ENCODE measurements at places on chromosomes 16 and 17. TPM values are rescaled to one million over a fixed set of nuclear protein-coding genes. Genes with fewer than 3 reads are reported as not detected.

Gene CACNG3
- total RNA-seq: not detected

Gene DRC7
- total RNA-seq: not detected

Gene DBNDD1
- total RNA-seq: 8.7 TPM

Gene GPR139
- not detected for total RNA-seq

Gene SCARF1
- total RNA-seq: 19.1 TPM

Gene TPSG1
- total RNA-seq: not detected

Gene TMEM238L
- total RNA-seq: not detected

Gene CCDC92B
- not detected for total RNA-seq

Gene ZSCAN10
- not detected for total RNA-seq

Gene ITGAD
- not detected for total RNA-seq

Gene SDR42E1
- total RNA-seq: 0.41 TPM

Gene KRTAP17-1
- not detected for total RNA-seq

Gene MEOX1
- total RNA-seq: 5.4 TPM

Gene OTOP3
- not detected for total RNA-seq

Gene TEX14
- total RNA-seq: 0.92 TPM

Gene SERPINF2
- 9.8 TPM for total RNA-seq

Gene CTRL
- 2.5 TPM for total RNA-seq

Gene NPIPA3
- total RNA-seq: 2.6 TPM

Gene SBK1
- 0.81 TPM for total RNA-seq

Gene NT5M
- total RNA-seq: 0.92 TPM

Gene SULT1A2
- total RNA-seq: not detected

Gene KRT32
- total RNA-seq: not detected

Gene TPSD1
- not detected for total RNA-seq

Gene SLFN14
- total RNA-seq: not detected

Gene HASPIN
- total RNA-seq: not detected

Gene TEKT5
- not detected for total RNA-seq

Gene HES7
- not detected for total RNA-seq

Gene PMM2
- total RNA-seq: 59.3 TPM

Gene KRT20
- 1.8 TPM for total RNA-seq

Gene IL21R
- total RNA-seq: 1.8 TPM

Gene SSTR5
- 3.0 TPM for total RNA-seq

Gene HOXB8
- not detected for total RNA-seq

Gene RMI2
- 0.49 TPM for total RNA-seq

Gene VMO1
- total RNA-seq: 8.3 TPM

Gene MAFG
- 29.8 TPM for total RNA-seq

Gene ASGR2
- 8.1 TPM for total RNA-seq

Gene CCL17
- total RNA-seq: not detected

Gene SEZ6L2
- total RNA-seq: 0.63 TPM

Gene CALB2
- not detected for total RNA-seq

Gene HOXB7
- total RNA-seq: 7.2 TPM

Gene LITAFD
- not detected for total RNA-seq

Gene SNX20
- 4.6 TPM for total RNA-seq
